Activated CD4-positive, alpha-beta memory T cell treated with anti-CD3 and anti-CD28 coated beads, Interleukin-2, amount 10 ng/mL, durations not matched to agents 7 days and 5 days (primary cell): ENCODE measurements at places on chromosomes 12 and 14. TPM values are rescaled to one million over a fixed set of nuclear protein-coding genes. Genes with fewer than 3 reads are reported as not detected.

Gene BCDIN3D
- total RNA-seq, result 9.9 TPM

Gene PTHLH
- total RNA-seq, result not detected

Gene MMP19
- not detected for total RNA-seq

Gene SERPINA12
- not detected for total RNA-seq

Gene ORMDL2
- total RNA-seq, result 60.2 TPM

Gene FAM181A
- not detected for total RNA-seq

Gene ANKS1B
- 0.30 TPM for total RNA-seq

DNA sequence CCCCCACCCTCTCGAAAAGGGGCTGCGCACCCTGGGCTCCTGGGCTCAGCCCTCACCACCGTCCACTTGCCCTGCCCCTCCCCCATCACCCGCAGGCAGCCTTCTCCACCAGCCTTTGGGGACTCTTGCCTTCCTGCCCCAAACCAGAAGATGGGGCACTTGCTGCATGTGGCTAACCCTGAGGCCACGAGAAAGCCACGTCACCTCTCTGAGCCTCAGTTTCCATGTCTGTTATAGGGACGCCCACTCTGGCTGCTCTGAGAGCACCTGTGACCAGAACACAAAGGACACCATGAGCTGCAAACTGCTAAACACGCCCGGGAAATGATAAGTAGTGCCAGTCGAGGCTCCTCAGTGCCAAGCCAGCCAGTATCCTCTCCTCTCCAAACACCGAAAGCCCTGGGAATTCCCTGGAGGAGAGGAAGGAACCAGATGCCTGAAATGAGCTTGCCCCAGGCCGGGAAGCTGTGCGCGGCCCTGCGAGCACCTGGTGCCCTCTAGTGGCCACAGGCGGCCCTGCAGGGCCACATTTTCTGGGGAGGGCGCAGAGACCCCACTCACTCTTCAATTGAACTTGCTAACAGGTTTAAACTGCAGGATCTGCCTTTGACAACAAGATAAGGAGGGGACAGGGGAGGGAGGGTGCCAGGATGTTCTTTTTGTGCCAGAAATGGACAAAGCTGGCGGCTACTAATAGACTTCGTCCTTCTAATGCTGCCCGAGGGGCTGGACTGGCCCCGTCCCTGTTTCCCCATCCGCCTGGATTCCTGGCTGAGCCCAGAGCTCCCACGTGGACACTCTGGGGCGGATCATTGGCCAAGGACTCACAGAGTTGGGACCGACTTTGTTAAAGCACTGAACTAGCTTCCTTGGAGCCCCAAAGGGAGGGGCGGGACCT lies 10.2 kb upstream of the SERPINA9 start:
- DNase-seq, result peak; percentile 38
- H3K27me3 ChIP-seq, result no peaks in the 10 kb centered on the region
- no peaks in the 10 kb centered on the region for H3K36me3 ChIP-seq
- no peak overlapping the region for H3K27ac ChIP-seq

DNA sequence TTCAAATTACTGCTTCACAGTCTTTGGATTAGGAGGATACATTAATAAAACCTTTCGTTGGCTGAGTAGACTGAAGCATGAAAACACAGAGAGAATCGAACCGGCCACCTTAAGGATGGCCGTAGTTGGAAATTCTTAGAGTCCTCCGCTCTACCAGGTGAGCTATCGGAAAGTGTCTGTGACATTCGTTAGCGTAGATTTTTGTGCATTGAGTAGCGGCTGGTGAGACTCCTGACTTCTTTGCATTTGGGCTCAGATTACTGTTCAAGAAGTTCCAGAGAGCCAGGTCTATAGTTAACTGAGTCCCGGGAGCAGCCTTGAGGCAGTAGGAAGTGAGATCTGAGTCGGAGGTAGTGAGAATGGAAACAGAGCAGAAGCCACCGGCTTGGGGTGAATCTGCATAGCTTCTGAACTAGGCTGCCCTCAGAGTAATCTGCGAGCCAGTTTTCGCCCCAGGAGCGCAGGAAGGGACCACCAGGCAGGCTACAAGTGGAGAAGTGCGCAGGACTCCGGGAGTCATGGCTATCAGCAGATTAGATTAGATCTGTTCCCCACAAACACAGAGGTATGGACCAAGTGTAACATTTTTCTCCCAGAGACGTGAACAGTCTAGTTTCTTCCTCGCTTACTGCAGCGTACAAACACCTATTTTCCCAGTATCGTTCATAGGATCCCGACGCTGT lies 11.0 kb downstream of the OR6S1 start:
- H3K4me3 ChIP-seq, result peak overlapping the region; percentile 67
- peaks cover 86% of the 10 kb centered on the region for H3K27me3 ChIP-seq
- DNase-seq, result no peak
- peaks cover 2% of the 10 kb centered on the region for H3K36me3 ChIP-seq
- H3K4me1 ChIP-seq, result peaks cover 55% of the 10 kb centered on the region
- peak overlapping the region; percentile 3 for H3K27ac ChIP-seq

DNA sequence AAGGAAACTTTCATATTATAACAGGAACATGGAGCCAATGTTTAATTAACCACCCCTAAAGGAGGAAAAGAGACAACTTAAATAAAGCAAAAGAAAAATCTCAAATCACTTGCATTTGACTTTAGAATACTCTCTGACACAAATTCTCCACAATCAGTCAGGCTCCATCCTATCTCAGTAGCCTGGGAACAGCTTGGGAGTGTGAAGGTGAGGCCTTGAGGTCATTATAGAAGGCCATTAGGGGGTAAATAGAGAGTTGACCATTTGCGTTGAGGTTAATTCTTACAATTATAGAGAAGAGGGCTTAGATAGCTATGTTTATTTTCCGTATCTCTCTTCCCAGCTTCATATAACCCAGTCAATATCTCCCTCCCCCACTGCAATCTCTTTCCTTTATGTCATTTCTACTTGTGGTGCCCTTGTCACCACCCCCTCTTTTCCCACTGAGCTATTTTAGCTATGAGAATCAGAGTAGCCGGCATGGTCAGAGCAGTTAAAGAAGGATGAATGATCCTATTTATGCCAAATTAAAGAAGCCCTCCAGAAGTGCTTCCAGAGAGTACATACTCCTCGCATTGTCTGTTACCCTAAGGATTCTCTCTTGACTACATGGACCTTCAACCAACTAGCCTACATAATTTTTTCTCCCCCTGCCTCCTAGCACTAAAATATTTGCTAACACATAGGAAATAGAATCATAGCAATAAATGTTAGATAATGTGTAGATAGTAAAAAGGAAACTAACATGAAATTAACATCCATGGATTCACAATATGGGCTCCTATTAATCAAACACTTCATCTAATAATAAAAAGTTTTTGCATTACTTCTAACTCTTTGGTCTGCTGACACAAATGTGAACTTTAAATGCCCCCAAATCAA lies 135.2 kb upstream of the KRR1 start:
- H3K36me3 ChIP-seq, result no peaks in the 10 kb centered on the region
- no peak overlapping the region for H3K4me3 ChIP-seq
- peaks cover 17% of the 10 kb centered on the region for H3K27me3 ChIP-seq

- no peaks in the 10 kb centered on the region for H3K36me3 ChIP-seq
- no peak for DNase-seq
- H3K4me3 ChIP-seq, result no peak overlapping the region
- H3K27ac ChIP-seq, result no peak overlapping the region
- no peaks in the 10 kb centered on the region for H3K27me3 ChIP-seq
These were observed 220.1 kb downstream of the SLC15A4 start for GRCh38 chr12:128603573-128604115.

GRCh38 chr14:93005838-93006237 lies 82.9 kb downstream of the CHGA start:
- no peak for DNase-seq
- no peaks in the 10 kb centered on the region for H3K27me3 ChIP-seq
- H3K4me1 ChIP-seq, result peaks cover 3% of the 10 kb centered on the region
- H3K36me3 ChIP-seq, result no peaks in the 10 kb centered on the region
- no peak overlapping the region for H3K4me3 ChIP-seq

DNA sequence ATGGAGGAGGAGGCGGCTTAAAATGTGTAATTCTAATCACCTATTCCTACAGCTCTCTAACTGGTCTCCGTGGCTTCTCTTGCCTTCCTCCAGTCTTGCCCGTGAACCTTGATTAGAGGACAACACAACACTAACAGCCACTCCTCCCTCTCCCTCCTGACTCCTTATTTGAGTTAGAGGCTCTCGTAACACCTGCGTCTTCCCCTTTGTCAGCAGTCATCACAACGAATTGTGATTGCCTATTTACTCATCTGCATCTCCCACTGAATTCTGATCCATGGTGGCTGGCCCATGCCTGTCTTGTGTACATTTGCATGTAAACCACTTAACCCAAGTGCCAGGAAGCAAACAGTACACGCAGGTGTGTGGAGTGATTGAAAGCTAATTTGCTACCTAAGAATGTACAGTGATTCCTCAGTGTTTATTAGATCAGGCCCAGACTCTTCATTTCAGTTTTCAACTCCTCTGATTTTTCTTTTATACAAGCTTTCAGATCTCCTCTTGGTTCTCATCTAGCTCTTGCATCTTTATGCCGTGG lies 154.5 kb downstream of the MON2 start:
- H3K36me3 ChIP-seq, result peaks cover 3% of the 10 kb centered on the region
- H3K4me3 ChIP-seq, result no peak overlapping the region
- H3K27ac ChIP-seq, result no peak overlapping the region

DNA sequence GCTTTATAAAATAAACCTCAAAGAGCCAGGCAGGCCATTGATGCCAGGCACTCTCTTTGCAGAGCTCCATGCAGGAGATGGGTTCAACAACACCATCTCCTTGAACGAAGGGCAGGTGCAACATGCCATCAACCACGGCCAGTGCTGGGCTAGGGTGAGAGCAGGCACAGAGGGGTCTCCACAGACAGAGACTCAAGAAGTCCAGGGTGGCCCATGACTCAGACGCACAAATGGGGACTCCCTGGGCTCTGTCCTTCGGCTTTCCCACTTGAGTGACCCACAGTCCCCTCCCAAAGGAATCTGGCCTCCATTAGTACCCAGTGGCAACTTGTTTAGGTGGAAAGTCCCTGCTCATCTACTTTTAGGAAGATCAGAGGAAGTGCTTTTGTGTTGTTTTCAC lies 124.4 kb upstream of the PZP start:
- DNase-seq, result no peak
- H3K27me3 ChIP-seq, result no peaks in the 10 kb centered on the region
- peaks cover 2% of the 10 kb centered on the region for H3K36me3 ChIP-seq
- H3K27ac ChIP-seq, result no peak overlapping the region

GRCh38 chr14:103144085-103144484 lies 20.8 kb downstream of the TNFAIP2 start:
- H3K4me3 ChIP-seq, result no peak overlapping the region
- H3K27ac ChIP-seq, result no peak overlapping the region
- H3K4me1 ChIP-seq, result peaks cover 3% of the 10 kb centered on the region

DNA sequence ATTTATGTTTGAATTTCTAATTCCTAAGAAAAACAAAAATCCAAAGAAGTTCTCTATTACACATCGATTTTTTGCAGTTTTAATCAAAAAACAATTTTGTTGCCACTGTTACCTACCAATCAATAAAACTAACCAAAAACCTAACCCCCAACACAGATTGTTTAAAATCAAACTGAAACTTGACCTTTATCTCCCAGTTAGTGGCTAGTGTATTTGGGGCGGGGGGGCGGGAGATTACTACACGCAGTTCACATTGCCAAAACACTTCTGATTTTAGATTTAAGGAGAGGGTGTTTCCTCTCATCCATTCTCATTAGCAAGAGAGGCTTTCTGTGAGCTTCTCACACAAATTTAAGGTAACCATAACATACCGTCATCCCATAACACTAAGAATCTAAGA lies 6.4 kb downstream of the CDC42BPB start:
- no peaks in the 10 kb centered on the region for H3K36me3 ChIP-seq
- no peak overlapping the region for H3K4me3 ChIP-seq
- peaks cover 10% of the 10 kb centered on the region for H3K27me3 ChIP-seq
- no peak overlapping the region for H3K27ac ChIP-seq
- DNase-seq, result no peak
- peaks cover 4% of the 10 kb centered on the region for H3K4me1 ChIP-seq

DNA sequence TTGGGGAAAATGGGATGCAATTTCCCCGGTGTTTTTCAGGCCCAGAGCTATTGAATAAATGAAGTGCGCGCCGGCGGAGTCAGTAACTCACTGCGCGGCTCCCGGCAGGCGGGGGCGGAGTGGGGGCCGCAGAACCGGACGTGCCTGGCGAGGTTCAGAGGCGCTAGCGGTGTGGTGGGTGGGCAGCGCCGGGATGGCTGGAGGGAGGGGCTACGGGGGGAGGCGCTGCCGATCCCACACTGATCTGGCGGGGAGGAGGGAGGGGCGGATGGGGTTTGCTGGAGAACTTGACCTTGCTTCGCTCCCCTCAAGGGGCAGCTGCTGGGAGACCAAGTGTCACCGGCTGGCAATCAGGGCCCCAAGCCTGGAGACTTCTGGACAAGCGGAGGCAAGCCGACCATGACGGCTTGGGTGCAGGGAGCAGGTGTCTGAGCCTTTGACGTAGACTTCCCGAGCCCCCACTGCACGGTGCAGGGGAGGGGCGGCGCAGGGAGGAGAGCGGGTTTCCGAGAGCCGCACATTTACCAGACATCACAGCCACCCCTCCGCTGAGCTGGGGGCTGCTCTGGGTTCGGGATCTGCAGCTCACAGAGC lies 174.1 kb upstream of the RTL1 start:
- peaks cover 41% of the 10 kb centered on the region for H3K27me3 ChIP-seq
- DNase-seq, result peak; percentile 9
- no peak overlapping the region for H3K4me3 ChIP-seq
- H3K27ac ChIP-seq, result no peak overlapping the region
- no peaks in the 10 kb centered on the region for H3K36me3 ChIP-seq

DNA sequence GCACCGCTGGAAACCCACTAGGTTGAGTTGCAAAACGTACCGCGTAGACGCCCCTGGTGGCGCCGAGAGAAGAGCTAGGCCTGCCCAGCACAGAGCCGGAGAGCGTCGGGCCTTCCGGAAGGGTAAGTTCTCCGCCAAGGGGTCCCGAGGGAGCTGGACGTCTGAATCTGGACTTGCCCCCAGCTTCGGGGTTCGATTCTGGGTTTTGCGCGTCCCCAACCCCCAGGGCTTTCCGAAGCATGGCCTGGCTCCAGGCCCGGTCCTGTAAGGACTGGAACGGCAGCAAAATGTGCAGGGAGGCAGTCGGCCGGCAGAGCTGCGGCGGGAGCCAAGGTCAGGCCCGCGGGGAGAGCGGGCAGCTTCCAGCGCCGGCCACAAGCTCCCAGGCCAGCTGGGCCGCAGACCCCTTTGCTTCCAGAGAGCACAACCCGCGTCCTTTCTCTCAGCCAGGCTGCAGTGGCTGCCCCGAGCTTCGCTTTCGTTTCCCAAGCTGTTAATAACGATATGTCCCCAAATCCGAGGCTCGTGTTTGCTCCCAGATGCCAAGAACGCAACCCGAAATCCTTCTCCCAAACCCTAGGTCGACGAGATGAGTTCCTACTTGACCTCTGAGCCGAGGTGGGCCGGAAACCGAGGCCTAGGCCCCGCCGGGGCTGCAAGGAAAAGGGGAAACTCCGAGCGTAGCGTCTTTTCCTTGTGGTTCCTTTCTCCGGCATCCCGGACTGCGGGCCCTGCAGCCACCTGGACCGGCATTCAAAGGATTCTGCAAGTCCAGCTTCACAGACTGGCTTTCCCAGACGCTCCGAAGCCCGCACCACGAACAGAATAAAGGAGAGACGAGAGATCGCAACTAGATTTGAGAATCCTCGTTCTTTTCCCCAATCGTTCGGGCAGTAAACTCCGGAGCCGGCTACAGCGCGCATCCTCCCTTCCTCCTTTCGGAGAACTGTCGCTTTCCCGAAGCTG lies 3.2 kb upstream of the TBX5 start:
- DNase-seq, result no peak
- H3K36me3 ChIP-seq, result peaks cover 4% of the 10 kb centered on the region
- no peak overlapping the region for H3K4me3 ChIP-seq
- H3K27ac ChIP-seq, result peak overlapping the region; percentile 62
- peaks cover 7% of the 10 kb centered on the region for H3K4me1 ChIP-seq
